Astrocyte (in vitro differentiated cells and primary cell): ENCODE measurements at places on chromosomes 3 and 15.

DNA sequence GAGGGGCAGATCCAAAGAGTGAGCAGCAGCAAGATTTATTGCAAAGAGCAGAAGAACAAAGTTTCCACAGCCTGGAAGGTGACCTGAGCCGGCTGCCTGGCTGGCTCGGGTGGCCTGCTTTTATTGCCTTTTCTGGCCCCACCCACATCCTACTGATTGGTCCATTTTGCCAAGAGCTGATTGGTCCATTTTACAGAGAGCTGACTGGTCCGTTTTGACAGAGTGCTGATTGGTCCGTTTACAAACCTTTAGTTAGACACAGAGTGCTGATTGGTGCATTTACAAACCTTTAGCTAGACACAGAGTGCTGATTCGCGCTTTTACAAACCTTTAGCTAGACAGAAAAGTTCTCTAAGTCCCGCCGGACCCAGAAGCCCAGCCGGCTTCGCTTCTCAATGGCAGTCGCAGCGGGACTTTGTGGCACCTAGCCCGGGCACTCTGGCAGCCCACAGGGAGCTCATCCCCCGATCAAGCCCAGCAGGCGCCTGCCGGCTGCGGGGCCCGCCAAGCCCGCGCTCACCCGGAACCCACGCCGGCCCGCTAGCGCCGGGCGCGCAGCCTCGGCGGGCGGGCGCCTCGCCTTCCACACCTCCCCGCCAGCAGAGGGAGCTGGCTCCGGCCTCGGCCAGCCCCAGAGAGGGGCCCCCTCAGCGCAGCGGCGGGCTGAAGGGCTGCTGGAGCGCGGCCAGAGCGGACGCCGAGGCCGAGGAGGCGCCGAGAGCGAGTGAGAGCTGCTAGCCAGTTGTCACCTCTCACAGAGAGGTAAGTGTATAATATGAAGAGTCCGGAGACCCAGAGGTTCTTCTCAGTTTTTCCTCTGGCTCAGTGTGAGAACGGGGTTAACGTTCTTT is 339.2 kb downstream of the CHL1 start:
- no peaks in the 10 kb centered on the region for H3K36me3 ChIP-seq
- H3K27ac ChIP-seq: no peak overlapping the region
- no peaks in the 10 kb centered on the region for H3K4me1 ChIP-seq
- H3K4me3 ChIP-seq: peak overlapping the region; percentile 42
- no peak for DNase-seq

- no peaks in the 10 kb centered on the region for H3K27me3 ChIP-seq
- no peak overlapping the region for H3K4me3 ChIP-seq
- no peak overlapping the region for H3K27ac ChIP-seq
- no peaks in the 10 kb centered on the region for H3K4me1 ChIP-seq
- H3K36me3 ChIP-seq: no peaks in the 10 kb centered on the region
- no peak for DNase-seq
Measured at GRCh38 chr3:126152458-126152857, 27.9 kb downstream of the ALDH1L1 start.

- peak; percentile 95 for DNase-seq
- H3K27ac ChIP-seq: peak overlapping the region; percentile 85
- peaks cover 27% of the 10 kb centered on the region for H3K4me1 ChIP-seq
- peak overlapping the region; percentile 39 for H3K4me3 ChIP-seq
Measured at GRCh38 chr3:169103951-169104941, 559.3 kb downstream of the MECOM start.

- no peak overlapping the region for H3K4me3 ChIP-seq
Measured at GRCh38 chr3:9013782-9014563, 50.7 kb upstream of the RAD18 start.

GRCh38 chr15:97745481-97746071 is 214.9 kb upstream of the ARRDC4 start:
- no peak overlapping the region for H3K27ac ChIP-seq
- no peaks in the 10 kb centered on the region for H3K27me3 ChIP-seq
- H3K4me1 ChIP-seq: no peaks in the 10 kb centered on the region
- H3K4me3 ChIP-seq: no peak overlapping the region
- no peaks in the 10 kb centered on the region for H3K36me3 ChIP-seq

GRCh38 chr3:171950373-171950772 is 89.0 kb upstream of the FNDC3B start:
- peak; percentile 44 for DNase-seq
- H3K36me3 ChIP-seq: no peaks in the 10 kb centered on the region
- H3K4me1 ChIP-seq: peaks cover 18% of the 10 kb centered on the region
- H3K27me3 ChIP-seq: no peaks in the 10 kb centered on the region
- no peak overlapping the region for H3K4me3 ChIP-seq
- no peak overlapping the region for H3K27ac ChIP-seq

GRCh38 chr15:33543957-33544356 is 233.2 kb downstream of the RYR3 start:
- H3K27me3 ChIP-seq: peaks cover 2% of the 10 kb centered on the region
- no peaks in the 10 kb centered on the region for H3K4me1 ChIP-seq
- H3K4me3 ChIP-seq: no peak overlapping the region
- DNase-seq: no peak
- H3K27ac ChIP-seq: no peak overlapping the region

DNA sequence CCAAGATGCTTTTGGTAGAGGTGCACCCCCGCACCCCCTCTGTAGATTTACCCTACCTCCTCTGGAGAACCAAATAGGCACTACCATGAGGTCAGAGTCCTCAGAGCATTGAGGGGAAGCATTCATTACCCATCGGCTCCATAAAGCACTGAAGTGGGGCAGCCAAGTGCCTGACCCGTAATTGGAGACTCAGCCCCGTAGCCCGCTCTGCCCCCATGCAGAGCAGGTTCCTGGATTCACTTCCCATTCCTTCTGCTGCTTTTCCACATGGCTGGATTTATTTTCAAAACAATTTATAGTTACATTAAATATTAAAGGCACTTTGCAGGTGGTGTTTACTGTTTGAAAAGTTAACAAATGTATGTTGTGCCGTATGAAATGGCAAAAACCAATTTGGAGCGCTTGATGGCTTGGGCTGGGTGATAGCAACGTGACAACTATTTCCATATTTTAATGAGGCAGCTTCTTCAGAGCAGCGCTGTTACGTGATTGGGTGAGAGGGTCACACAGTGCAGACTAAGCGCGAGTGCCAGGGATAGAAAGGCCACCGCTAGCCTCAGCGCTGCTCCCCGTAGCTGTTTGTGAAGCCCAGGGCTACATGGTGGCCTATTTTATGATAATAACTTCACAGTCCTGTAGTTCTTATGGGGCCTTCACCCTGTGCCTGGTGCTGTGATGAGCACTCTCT is 373.8 kb upstream of the PROK2 start:
- no peak overlapping the region for H3K27ac ChIP-seq
- H3K4me1 ChIP-seq: peaks cover 20% of the 10 kb centered on the region
- no peak for DNase-seq
- peaks cover 11% of the 10 kb centered on the region for H3K27me3 ChIP-seq
- H3K4me3 ChIP-seq: no peak overlapping the region

GRCh38 chr3:42843713-42844411 is 31.8 kb downstream of the CYP8B1 start:
- H3K4me1 ChIP-seq: no peaks in the 10 kb centered on the region
- no peak overlapping the region for H3K27ac ChIP-seq
- no peak overlapping the region for H3K4me3 ChIP-seq
- H3K27me3 ChIP-seq: no peaks in the 10 kb centered on the region
- DNase-seq: no peak

DNA sequence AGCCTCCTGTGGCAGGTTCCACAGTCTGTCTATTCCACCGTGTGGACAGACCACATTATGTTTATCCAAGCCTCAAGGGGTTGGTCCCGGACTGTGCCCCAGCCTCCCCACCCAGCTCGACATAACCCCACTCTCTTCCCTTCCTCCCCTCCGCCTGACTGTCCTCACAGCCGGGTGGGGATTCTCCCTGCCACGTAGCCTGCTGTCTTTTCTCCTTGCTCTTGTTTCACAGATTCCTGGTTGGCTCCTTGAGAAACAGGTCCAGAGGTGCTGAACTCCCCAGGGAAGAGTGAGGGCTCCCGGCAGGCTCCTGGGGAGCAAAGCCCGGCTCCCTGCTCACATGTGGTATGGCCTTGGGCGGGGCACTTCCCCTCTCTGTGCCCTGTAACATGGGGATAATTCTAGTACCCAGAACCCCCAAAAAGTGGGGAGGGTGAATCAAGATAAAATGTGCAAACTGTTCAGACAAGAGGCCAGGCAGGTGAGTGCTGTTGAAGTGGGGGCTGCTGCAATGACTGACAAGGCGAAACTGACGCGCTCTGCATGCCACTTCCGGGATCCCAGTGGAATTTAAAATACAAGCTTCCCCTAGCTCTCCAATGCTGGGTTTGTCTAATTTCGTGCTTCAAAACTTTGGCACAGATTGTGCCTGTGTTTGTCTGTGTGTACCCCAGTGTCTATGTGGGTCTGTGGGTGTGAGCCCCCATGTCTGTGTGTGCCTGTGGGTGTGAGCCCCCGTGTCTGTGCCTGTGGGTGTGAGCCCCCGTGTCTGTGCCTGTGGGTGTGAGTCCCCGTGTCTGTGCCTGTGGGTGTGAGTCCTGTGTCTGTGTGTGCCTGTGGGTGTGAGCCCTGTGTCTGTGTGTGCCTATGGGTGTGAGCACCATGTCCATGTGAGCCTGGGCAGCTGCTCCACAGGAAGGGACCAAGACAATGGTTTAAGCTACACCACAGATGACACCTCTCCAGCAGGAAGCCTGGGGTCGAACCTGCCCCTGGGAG is 160.6 kb upstream of the IQSEC1 start:
- H3K27me3 ChIP-seq: peaks cover 8% of the 10 kb centered on the region
- H3K27ac ChIP-seq: no peak overlapping the region
- no peak overlapping the region for H3K4me3 ChIP-seq

- no peak overlapping the region for H3K4me3 ChIP-seq
- peaks cover 21% of the 10 kb centered on the region for H3K4me1 ChIP-seq
- H3K27ac ChIP-seq: peak overlapping the region; percentile 65
- no peaks in the 10 kb centered on the region for H3K36me3 ChIP-seq
- no peaks in the 10 kb centered on the region for H3K27me3 ChIP-seq
- peak; percentile 93 for DNase-seq
Measured at GRCh38 chr15:48925714-48926223, 38.0 kb downstream of the SHC4 start.

DNA sequence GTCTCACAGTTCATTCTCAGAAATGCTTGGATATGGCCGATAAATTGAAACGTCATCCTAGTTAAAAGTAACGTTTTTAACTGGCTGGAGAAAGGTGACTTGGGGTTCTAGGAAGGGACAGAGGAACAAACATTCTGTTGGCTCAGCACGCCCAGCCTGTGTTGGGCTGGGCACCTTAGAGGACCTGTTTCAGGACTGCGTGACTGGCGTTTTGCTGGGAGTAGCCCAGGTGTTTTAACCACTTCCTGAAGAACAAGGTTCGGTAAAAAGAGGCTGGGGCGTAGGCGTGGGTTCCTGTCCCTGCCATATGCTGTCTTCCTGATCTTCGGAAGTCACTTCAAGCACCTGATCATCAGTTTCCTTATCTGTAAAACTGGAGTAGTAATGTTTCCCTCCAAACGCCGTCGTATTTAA is 1.1 kb upstream of the TLNRD1 start:
- H3K4me3 ChIP-seq: peak overlapping the region; percentile 85
- H3K27me3 ChIP-seq: no peaks in the 10 kb centered on the region
- DNase-seq: no peak
- H3K27ac ChIP-seq: no peak overlapping the region
- H3K4me1 ChIP-seq: peaks cover 14% of the 10 kb centered on the region

DNA sequence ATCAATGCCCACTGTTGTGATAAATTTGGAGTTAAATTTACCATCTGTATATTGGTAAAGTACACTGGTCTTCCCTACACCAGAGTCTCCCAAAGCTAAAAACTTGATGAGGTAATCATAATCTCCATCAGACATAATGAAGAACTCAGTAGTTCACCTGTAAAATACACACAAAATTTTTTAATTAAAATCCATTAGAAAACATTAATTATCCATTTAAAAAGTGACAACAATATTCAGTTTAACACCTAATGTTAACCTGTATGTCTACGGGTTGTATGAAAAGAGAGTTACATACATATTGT is 38.0 kb upstream of the RSL24D1 start:
- H3K4me1 ChIP-seq: peaks cover 4% of the 10 kb centered on the region
- no peak for DNase-seq
- no peak overlapping the region for H3K27ac ChIP-seq
- no peaks in the 10 kb centered on the region for H3K27me3 ChIP-seq
- no peaks in the 10 kb centered on the region for H3K36me3 ChIP-seq
- H3K4me3 ChIP-seq: no peak overlapping the region

DNA sequence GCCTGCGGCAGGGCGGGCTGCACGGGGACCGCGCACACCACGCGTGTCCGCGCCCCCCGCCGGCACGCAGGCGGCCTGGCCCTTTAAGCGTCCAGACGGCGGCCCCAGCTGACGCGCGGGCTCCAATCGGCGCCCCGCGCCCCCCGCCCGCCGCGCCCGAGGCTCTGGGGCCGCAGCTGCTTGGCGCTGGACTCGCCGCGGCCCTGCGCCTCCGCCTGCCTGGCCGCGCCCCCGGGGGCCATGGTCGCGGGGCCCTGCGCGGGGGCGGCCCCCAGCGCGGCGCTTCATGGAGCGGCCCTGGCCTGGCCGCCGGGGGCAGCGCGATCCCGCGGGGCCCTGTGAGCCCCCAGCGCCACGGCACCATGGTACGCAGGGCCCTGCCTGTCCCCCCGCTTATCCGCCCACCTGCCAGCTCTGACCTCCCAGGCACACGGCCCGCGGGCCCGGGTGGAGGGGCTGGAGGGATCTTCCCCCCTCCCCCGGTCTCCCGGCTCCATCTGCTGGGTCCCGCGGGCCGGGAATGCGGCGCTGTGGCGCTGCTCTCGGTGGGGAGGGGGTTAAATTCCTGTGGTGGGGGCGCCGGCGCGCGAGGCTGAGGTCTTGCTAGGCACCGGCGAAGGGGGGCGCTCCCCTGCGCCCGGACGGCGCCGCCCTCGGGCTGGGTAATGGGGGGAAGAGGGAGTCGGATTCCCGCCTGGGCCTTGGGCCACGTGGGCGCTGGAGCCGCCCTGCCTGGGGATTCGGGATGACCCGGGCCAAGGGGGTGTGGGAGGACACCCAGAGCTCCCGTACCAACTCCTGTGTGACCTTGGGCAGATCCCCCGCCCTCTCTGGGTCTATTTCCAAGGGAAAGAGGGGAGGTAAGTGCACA is 1.1 kb downstream of the ZBTB47 start:
- no peaks in the 10 kb centered on the region for H3K27me3 ChIP-seq
- peak; percentile 35 for DNase-seq
- H3K36me3 ChIP-seq: no peaks in the 10 kb centered on the region
- peak overlapping the region; percentile 69 for H3K4me3 ChIP-seq
- peak overlapping the region; percentile 74 for H3K27ac ChIP-seq
- peaks cover 52% of the 10 kb centered on the region for H3K4me1 ChIP-seq

GRCh38 chr15:63369781-63370180 is 11.9 kb downstream of the CA12 start:
- H3K4me1 ChIP-seq: peaks cover 32% of the 10 kb centered on the region
- peak; percentile 58 for DNase-seq
- H3K36me3 ChIP-seq: peaks cover 3% of the 10 kb centered on the region
- H3K27me3 ChIP-seq: no peaks in the 10 kb centered on the region
- H3K4me3 ChIP-seq: no peak overlapping the region
